Pulmonary artery endothelial cell (primary cell): ENCODE measurements at places on chromosomes 12 and 14.

DNA sequence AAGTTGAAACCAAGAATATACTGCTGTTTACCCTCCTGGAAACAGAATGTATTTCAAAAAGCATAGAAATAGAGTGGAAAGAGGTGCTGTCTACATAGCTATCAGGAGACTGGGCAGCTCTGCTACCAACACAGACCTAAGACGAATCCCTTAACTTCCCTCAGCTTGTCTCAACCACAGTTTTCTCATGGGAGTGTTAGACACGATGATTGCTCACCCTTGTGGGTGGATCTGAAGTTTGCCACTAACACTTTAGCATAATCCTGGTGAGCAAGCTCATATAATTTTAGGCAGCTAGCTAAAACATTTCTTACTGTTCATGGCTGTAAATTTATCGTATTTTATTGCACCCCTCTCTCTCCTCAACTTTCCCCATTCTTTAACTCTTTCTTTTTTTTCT, 38.5 kb downstream of the C12orf75 start:
- no peak for DNase-seq

GRCh38 chr12:111451232-111451631, 45.5 kb downstream of the SH2B3 start:
- no peak for DNase-seq

DNA sequence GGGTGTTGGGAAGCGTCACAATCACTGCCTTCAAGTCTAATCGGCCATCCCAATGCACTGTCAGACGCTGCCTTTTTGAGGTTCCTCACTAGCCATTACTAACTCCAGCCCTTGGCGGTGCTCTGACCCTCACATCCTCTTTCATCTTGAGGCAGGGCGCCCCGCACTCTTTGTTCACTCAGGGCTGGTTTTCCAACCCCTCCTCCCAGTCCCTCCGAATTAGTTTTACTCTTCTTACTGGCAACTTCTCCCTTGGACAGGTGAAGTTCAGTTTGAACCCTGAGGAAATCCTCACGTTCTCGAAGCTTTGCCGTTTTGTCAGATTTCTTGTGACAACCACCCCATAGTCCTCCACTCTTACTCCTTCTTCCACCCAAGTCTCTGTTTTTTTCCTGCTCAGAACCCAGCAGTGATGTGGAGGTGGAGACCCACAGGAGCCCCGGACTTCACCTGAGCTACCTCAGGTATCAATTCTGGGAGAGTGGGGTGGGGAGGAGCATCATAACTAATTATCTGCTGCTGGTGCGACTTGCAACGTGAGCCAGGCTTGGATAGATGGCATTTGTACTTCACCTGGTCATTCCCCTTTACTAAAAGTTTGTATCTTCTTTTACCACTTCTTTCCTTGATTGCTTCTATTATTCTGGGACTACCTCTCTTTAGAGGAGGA, 757 bp downstream of the ZC3H10 start:
- no peak for DNase-seq

DNA sequence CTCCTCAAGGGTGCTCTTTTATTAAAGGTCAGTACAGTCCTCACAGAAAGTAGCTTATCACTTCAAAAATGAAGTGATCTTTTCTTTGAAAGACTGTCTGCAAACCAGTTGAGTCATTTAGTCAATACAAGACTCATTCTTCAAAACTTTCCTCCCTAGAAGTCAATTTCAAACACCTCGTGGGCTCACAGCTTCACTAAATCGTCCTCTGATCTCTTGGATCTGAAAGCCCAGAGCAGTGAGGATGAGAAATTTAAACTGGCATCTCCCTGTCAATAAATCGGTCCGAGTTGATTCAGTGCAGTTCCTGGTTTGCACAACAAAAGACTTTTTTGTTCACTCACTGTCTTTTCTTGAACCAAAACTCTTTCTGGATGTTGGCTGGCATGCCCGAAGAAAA, 44.5 kb downstream of the NUAK1 start:
- no peak for DNase-seq

GRCh38 chr12:52975204-52975603, 26.3 kb downstream of the KRT18 start:
- DNase-seq = no peak

GRCh38 chr12:130686511-130686991, 29.5 kb downstream of the RIMBP2 start:
- no peak for DNase-seq

DNA sequence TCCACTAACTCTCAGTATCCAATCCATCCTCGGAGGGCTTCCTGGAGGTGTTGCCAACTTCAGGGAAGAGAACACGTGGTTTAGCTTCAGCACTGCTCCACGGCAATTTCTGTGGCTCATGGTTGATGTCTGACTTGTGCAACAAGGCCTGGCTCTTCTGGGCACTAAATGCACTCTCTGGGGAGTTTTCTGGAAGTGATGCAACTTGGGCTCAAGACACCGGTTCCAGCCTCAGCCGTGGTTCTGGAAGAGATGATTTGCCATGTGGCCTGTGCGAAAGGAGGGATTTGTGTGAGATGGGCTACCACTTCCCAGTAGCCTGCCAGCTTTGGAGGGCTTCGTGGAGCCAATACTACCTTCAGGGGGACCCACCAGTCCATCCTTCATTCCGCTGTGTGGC, 118.6 kb upstream of the RTL1 start:
- no peak for DNase-seq

DNA sequence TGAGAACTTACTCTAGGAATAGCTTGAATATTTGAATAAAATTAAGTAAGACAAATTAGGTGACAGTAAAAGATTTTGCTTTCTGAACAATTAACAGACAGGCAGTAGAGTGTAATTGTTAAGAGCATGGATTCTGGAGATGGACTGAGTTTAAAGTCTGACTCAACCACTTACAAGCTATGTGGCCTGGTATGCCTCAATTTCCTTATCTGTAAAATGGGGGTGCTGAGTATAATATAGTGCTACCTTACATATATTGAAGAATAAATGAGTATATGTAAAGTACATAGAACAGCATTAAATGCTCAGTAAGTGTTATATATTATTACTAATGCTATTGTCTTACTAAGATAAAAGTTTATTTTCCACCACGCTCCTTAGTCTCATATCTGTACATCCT, 7.1 kb downstream of the MIA2 start:
- no peak for DNase-seq
